IPS-NIHi11 (cell line): ENCODE measurements at places on chromosomes 6 and 20.

- DNase-seq = no peak
Measured at GRCh38 chr6:79864421-79864820, 82.9 kb downstream of the ELOVL4 start.

DNA sequence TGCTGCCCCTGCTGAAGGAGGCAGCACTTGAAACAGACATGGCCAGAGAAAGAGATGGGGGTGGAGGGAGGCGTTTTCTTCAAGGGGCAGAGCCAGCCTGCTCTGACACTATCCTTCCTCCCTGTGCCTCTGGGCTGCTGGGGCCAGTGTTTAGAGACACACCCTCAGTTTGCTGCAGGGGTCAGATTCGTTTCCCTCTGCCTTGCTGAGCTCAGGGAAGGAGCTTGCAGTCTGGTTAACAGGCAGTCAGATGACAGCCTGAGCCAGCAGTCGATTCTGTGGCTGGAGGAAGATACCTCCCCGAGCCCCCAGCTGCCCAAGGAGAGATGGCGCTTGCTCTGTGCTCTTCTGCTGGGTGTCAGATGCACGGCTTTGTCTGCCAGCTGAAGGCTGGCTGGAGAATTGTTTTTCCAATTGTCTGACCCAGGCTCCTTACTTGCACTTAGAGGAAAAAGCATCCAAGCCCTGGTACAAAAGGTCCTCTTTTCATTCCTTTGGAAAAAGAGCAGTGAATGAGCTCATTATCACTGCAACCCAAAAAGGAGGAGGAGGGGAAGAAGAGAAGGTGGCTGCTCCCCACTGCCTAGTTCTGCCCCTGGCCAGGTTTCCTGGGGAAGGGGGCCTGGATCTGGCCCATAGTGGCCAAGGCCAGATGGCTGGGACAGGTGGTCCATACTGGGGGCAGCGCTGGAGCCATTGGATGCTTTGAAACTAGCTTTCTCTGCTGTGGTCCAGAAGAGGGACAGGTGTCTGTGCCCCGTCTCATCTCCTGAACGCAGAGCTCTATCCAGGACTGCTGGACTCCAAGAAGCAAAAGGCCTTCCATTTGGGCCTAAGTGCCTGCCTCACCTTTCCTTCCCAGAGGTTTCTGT lies 88.2 kb downstream of the TCP11 start:
- DNase-seq = no peak

DNA sequence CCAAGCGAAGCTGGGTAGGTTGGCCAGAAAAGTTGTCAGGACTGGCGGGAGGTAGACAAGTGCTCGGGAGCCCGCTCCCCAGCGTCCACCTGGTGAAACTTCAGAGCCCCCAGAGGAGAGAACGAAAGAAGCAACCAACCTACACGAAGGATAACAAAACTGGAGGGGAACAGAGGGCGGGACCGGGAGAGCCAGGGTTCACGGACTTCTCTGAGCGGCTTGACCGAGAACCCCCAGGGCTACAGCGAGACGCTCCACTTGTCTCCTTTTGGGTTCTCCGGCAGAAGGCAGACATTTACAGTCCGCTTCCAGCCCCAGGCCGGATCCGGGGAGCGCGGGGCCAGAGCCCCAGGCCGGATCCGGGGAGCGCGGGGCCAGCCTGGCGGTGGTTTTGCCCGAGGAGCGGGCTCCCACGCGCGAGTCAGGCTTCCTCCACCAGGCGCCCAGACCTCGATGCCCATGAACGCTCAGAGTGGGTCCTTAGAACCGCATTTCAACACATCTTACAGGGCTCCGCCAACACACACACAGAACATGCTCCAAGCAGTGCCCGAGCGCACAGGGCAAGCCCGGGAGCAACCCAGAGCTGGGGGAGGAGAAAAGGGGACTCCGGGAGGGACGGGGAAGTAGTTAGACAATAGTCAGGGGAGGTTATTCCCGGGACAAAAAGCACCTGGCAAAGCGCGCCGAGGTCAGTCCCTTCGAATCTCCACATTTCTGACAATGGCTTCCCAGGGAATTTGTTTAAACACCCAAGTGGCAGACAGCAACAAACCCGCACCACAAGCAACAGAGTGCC lies 1.1 kb downstream of the PTPRK start:
- peak; percentile 56 for DNase-seq

- DNase-seq = peak; percentile 71
Measured at GRCh38 chr6:149451376-149452036, 33.3 kb downstream of the ZC3H12D start.

- DNase-seq = no peak
Measured at GRCh38 chr20:24912397-24913075, 36.5 kb upstream of the CST7 start.

DNA sequence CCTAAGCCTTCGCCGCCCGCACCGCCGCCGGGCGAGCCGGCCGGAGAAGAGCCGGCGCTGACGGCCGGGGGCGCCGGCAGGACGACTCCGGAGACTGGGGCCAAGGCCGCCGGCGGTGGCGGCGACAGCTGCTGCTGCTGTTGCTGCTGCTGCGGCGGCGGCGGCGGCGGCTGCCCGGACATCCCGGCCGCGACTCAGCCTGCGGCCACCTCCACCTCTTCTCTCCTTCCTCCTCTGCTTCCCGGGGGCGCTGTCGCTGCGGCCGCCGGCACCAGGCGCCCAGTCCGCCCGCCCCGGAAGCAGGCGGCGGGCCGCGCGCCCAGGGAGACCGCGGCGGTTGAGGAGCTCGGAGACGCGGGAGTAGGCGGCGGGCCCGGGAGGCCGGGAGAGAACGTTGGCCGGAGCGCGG lies 307 bp downstream of the RANBP9 start:
- DNase-seq = no peak

DNA sequence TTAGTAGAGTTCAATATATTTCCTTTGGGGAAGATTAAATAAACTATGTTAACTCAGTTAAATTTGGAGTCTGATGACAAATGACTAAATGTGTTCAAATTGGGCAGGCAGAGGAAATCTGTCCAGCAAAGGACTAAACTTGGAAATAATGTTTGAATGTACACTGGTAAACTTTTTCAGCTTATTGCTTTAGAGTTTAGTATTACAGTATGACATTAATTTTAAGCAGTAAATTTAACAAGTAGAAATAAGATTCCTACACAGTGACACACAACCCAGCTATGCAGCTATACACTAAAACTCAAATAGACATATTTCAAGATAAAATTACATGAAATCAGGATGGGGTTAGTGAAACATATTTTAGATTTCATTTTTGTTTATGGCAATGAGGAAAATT lies 42.6 kb upstream of the HDGFL1 start:
- no peak for DNase-seq

DNA sequence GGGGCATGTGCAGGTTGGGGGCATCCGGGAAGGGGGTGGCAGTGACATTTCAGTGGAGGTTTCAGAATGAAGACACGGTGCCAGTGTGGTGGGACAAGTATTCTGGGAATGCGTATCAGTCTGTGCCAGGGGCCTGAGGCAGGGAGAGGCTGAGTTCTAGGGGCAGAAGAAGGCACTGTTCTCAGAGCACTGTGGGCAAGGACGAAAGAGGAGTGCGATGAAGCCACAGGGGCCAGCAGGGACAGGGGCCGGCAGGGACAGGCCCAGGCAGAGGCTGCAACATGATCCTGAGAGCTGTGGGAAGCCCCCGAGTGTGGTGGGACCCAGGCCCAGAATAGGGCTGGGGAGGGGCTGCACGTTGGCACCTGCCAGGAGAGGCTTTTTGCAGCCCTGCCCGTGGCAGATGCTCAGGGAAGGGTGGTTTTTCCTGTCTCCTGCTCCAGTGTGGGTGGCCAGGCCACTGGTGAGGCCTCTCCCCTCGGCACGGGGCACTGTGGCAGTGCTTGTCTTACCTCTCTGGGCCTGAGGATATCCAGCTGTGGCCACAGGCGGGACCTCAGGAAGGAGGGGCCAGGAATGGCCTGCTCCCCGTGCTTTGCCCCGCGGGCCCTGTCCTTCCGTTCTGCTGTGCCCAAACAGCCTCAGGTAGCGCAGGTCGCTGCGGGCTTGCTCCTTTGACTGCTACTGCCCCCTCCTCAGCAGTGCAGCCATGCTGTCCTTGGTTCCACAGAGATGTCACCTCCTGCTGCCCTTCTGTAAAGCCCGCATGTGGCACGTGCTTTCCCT lies 10.0 kb downstream of the ENTPD6 start:
- no peak for DNase-seq

GRCh38 chr6:30816791-30817739 lies 67.3 kb upstream of the DDR1 start:
- no peak for DNase-seq

GRCh38 chr20:8930726-8931125 lies 138.2 kb upstream of the PLCB4 start:
- no peak for DNase-seq

DNA sequence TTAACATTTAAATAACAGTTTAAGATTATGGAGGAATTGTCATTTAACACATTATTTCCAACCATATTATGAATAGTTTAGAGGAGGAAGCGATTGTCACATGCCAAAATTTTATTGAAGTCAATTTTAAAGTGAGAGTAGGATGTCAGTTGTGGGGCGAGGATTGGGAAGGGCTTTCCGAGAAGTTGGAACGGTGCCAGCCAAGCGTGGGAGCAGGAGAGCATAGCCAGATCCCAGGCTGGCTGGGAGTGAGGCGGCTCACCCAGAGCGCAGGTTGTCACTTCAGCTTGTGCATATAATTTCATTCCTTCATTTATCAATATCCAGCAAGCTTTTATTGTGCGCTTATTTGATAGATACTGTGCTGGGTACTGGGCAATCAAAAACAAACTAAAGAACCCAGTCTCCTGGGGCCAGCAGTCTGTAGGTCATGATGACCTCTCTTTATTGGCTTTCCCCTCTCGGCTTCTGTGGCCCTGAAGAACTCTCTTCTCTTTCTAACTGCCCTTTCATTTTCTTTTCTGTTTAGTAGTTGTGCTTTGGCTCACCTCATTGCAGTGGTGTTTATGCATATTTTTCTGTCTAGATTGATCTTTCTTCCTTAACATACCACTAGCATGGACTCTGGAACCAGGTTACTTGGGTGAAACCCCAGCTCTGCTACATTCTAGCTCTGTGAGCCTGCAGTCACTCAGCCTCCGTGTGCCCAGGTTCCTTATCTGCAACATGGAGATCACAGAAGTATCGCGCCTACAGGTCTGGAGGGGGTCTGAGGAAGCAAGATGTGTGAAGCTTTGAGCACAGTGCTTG lies 6.4 kb downstream of the CEP43 start:
- no peak for DNase-seq

DNA sequence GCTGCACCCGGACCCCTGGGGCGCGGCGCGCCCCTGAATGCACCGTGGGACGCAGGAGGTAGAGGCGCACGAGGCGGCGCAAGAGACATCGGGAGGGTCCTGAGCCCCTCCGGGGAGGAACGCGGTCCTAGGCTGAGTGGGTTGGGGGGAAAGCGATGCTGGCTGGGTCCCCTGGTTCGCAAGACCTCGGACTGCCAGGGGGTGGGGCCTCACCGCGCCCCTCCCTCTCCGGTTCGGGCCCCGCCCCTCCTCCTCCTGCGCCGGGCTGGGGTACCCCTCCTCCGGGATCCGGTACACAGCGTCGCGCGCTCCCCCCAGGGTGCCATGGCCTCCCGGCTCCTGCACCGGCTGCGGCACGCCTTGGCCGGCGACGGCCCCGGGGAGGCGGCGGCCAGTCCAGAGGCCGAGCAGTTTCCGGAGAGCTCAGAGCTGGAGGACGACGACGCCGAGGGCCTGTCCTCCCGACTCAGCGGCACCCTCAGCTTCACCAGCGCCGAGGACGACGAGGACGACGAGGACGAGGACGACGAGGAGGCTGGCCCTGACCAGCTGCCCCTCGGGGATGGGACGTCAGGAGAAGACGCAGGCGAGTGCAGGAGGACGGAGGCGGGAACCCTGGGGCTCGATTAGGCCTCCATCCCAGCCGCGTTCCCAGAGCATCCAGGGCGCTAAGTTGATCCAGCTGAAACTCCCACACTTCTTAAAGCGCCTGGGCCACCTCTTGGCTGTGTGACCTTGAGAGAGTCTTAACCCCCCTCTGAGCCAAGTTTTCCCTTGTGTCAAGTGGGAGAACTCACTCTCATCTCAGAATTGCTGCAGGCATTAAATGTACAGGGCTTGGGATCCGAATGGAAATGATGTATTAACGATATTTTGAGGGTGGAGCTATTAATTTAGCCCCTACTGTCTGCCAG lies 541 bp downstream of the SNX21 start:
- DNase-seq = peak; percentile 98

GRCh38 chr6:74734901-74735300 lies 471.0 kb downstream of the COL12A1 start:
- DNase-seq = no peak

DNA sequence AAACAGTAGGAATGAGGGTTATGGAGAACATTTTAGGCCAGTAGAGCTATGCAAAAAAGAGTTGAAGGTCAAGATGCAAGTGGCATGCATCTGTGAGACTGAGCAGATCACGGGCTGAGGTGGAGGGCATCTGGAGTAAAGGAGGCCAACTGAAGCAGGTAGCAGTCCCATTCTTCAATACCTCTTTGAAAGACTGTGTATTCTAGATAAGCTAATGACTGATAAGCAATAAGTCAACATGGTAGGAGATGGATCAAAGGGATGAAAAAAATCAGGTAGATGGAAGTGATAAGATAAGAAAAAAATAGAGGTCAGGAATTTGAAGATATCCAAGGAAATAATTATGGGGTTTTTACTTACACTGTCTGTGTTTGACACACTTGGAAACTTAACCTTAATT lies 55.6 kb downstream of the ARMC2 start:
- DNase-seq = no peak

- DNase-seq = no peak
Measured at GRCh38 chr6:299104-299980, 7.1 kb downstream of the DUSP22 start.

DNA sequence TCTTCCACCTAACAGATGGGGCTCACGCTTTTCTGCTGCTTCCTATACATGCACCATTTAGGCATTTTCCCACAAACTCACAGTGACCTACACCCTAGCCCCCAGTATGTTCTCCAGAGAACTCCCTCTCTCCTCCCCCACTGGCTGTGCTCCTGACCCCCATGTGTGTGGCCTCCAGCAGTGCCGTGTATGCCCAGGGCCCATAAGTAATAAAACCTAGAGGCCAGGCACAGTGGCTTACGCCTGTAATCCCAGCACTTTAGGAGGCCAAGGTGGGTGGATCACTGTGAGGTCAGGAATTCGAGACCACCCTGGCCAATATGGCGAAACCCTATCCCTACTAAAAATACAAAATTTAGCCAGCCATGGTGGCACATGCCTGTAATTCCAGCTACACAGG lies 54.7 kb upstream of the NXT1 start:
- no peak for DNase-seq

- DNase-seq = no peak
Measured at GRCh38 chr6:166440106-166440505, 57.4 kb upstream of the MPC1 start.

GRCh38 chr20:667351-668034 lies 8.1 kb downstream of the SCRT2 start:
- peak; percentile 76 for DNase-seq

DNA sequence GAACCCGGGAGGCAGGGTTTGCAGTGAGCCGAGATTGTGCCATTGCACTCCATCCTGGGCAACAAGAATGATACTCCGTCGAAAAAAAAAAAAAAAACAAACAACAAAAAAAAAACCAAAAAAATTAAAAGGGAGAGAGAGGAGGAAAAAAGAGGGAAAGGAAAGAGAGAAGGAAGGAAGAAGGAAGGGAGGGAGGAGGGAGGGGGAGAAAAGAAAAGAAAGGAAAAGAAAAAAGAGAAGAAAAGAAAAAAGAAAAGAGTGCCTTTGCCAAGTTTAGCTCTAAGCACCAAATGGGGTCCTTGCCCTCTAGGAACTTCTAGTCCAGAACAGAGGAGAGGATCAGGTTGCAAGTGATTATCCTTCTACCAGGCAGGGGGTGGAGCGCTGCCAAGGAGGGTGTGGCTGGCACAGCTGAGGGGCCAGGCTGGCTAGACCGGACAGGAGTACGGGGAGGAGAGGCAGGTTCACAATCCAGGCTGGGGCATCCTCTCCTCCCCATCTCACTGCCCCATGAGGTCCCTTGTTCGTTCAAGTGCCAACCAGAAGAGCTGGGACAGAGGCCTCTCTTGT lies 19.1 kb downstream of the GNAS start:
- DNase-seq = no peak

GRCh38 chr6:15489261-15489962 lies 173.4 kb downstream of the DTNBP1 start:
- no peak for DNase-seq
